AG20443 (cell line): ENCODE measurements at places on chromosomes 7 and 10.

GRCh38 chr7:101172854-101173751 is 7.0 kb downstream of the NAT16 start:
- DNase-seq = peak; percentile 85

GRCh38 chr7:148334441-148334956 is 256.1 kb upstream of the C7orf33 start:
- DNase-seq = no peak

DNA sequence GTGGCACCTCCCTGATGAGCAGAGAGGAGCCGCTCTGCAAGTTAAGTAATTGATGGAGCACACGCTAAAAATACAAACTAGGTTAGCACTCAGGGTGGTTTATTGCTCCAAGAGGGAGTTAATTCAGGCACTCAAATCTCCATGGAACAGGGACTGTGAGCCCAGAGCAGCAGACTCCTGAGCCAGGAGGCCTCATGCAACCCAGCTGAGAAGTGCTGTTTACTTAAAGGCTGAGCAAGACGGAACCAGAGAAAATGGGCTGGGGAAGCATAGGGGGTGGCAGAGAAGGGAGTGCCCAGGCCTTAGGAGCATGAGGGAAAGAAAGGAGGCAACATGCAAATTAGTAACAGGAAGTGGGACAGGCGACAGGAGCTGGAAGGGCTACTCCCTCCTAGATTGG is 174.1 kb downstream of the KCNMA1 start:
- no peak for DNase-seq

GRCh38 chr10:19811540-19811939 is 4.7 kb upstream of the PLXDC2 start:
- peak; percentile 16 for DNase-seq

- DNase-seq = no peak
These were observed 108.6 kb downstream of the NRF1 start for GRCh38 chr7:129719980-129720732.

GRCh38 chr7:155935726-155936125 is 123.5 kb upstream of the SHH start:
- DNase-seq = no peak

- DNase-seq = no peak
These were observed 59.8 kb upstream of the CYP2C9 start for GRCh38 chr10:94878649-94879048.

DNA sequence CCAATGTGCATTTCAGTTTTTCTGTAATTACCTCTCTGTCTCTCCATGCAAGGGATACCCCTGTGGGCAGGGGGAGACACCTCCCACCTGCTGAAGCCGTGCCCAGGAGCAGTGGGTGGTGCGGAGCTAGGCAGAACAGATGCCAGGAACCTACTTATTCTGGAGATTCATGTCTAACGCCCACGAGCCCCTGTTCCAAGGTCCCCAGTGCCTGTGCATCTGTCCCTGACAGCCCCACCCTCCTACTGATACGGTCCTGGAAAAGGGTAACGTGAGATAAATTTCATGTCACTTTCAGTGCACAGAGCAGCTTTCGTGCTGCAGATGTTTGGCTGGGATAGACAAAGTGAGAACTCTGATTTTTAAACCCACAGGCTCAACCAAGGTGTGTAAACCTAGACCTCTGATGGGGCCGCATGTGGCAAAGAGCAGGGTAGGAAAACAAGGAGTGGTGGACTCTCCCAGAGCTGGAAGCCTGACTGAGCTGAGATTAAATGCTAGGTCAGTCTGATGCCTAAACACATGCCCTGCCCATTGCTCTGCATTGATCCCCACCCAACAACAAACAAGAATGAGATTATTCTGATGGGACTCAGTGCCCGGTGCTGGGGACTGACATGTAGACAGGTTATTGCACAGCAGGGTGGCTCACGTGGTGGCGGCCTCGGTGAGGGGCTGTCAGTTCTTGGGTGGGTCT is 123.6 kb upstream of the GDF10 start:
- DNase-seq = no peak

DNA sequence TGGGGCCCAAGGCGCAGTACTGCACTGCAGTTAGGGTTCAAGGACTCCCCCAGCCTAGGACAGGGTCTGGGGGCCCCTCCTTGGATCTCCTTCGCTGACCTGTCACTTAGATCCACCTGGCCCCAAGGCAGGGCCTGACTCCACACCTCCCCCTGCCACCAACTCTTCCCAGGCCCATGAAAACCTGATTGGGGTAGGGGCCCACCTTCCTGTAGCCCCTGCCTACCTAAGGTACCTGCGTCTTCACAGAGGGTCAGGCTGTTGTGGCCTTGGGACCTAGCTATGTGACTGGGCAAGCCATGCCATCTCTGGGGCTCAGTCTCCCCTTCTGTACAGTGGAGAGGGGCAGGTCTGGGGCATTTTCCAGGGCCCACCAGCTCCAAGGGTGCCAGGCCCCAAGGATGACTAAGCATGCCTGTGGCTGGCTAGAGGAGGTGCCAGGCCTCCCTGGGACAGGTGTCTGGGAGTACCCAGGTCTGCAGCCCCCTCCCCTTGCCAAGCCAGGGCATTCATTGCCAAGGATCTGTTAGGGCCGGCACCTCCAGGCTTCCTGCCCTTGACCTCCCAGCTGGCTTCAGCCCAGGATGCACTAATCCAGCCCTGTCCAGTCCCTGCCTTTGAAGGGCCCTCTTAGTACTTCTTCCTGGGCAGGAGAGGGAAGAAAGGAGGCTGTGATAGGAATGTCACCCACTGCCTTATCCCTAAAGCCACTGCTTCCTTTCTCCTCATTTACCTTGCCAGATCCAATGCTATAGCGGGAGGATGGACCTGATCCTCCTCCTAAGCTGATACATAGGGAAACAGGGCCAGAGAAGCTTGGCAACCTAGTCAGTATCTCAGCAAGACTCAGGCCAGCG is 1.3 kb downstream of the LIMK1 start:
- DNase-seq = no peak

GRCh38 chr7:5287802-5288201 is 5.1 kb downstream of the SLC29A4 start:
- DNase-seq = no peak

GRCh38 chr7:11332186-11332864 is 358.7 kb downstream of the PHF14 start:
- DNase-seq = no peak

DNA sequence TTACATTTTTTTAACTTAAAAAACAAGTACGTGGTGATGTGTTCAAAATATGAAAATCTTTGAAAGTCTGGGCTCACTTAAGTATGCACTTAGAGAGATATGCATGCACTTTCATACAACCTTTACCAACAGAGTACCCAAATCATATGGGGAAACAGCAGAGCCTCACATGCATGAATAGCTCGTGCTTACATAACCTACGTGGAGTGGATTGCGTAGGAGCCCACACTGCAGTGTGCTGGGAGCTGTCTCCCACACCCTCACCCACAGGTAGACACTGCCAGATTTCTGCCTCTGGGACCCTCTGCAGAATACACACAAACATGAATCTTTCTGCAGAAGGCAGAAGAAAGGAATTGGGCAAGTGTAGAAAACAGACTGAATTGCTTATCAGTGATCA is 581 bp downstream of the CLCN1 start:
- no peak for DNase-seq

DNA sequence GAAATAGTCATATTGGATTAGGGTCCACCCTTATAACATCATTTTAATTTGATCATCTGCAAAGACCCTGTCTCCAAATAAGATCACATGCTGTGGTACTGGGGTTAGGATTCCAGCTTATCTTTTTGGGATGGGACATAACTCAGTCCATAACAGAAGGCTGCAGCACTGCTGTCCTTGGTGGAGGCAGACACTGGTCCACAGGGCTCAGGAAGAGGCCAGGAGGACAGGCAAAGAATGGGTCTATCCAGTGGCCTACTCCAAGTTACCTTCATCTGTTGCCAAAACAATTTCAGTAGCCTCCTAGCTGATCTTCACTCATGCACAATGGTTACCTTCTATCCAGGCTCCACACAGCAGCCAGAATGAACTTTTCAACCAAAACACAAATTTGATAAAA is 387.0 kb downstream of the GRID1 start:
- DNase-seq = no peak

DNA sequence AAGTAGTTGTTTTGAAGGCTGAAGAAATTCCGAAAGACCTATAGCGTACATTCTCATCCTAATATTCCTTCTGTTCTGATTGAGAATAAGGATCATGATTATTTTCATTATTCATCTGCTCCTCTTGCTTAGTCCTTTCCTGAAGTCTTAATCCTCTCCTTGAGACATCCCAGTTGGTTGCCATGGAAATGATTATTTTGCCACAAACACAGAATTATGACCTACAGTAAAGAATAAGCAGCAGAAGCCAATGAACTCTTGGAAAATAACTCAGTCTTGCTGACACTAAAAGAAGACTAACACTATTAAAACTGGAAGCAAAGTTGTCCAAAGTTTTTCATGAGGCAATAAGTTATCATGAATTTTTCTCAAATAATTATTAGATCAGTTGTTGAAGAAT is 47.8 kb upstream of the JAZF1 start:
- no peak for DNase-seq

- no peak for DNase-seq
These were observed 4.3 kb downstream of the TLX1 start for GRCh38 chr10:101135141-101136006.

- no peak for DNase-seq
These were observed 83.8 kb downstream of the CDK13 start for GRCh38 chr7:40033826-40034225.

DNA sequence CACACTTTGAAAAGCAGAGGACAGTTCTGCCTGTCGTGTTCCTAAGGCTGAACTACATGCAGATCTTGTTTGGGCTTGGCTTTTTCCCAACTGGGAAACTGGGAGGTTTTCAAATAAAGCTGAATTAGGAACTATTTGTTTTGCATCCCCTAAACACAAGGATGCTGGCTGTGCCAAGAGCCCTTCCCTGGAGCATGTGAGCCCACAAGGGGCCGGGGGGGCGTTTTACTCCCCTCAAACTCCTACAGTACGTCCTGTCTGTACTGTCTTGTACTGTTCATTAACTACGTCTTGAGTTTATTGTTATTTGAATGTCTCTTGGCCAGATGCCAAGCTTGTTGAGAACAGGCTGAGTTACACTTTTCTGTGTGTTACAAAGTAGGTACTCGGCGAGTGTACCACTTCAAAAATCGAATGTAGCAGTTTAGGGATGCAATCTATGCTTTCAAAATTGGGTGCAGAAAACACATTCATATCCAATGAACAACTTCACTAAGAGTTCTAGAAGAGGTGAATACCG is 94.9 kb downstream of the GFRA1 start:
- no peak for DNase-seq

DNA sequence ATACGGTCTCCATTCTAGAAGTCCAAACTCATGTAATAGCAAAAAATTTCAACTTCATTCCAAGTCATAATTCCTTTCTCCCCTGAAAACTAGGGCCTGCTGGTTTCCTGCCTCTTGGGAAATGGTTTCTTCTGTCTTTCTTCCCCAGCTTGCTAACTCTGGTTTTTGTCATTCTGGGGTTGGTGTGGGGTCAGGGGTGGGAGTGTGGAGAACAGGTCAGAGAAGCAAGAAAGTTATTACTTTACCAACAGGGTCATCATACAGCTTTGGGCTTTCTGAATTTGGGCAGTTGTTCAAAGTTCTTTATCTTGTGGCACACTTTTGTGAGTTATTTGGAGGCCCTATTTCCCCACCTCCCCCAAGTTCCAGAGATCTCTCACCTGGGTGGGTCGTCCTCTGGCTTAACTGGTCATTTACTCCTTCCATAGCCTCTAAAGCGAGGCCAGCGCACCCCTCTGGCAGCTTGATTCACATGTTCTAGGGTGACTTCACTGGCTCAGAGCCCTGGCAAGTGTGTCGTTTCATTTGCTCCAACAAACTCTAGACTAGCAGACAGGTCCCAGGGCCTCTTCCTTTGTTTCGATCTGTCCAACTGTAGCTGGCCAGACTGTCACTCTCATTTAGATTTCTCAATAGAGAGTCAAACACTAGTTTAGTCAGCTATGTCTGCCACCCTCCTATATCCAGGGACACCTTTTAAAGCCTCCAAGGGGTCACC is 161.2 kb downstream of the JCAD start:
- no peak for DNase-seq

DNA sequence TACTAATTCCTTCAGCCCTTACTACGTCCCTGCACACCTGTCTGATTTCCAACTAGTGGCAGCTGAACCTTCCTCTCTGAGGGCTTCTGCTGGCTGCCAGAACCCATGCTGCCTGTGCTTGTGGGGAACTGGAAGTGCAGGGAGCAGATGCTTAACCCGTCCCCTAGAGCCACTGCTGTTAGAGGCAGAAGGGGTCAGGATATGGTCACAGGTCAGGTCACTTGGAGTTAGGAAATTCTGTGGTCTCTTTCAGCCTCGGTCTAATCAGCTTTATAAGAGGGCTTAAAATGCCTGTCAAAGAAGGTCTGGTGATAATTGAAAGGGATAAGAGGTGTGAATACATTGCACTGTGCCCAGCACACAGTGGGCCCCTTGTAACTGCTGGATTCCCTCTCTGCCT is 82.0 kb downstream of the PLPP4 start:
- DNase-seq = no peak
